ENCODE measurements at places on chromosomes 5 and 9. TPM values are rescaled to one million over a fixed set of nuclear protein-coding genes. Genes with fewer than 3 reads are reported as not detected.
A peak's percentile ranks its signal among the peaks of the same experiment; 100 is the strongest.

SV2C gene
- total RNA-seq = not detected

ASPN gene
- total RNA-seq = 1.2 TPM

SMC2 gene
- 9.1 TPM for total RNA-seq

DNA sequence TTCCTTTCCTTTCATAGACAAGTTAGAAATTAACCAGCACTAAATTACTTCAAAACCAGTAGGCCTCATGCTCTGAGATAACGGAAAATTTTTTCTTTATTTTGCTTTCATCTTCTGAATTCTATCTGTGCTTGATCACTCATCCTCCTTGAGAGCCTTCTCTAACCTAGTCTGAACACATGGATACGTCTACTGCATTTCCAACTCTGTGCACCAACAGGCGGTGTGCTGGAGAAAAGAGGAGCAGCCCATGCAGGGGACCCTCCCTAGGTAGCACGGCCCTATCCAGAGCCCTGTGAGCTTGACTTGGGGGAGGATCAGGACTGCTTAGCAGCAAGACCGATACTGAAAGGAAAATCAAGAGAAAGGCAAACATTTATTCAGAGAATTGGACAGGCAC lies 149.8 kb downstream of the AUH start:
- no peaks in the 10 kb centered on the region for H3K27me3 ChIP-seq
- H3K36me3 ChIP-seq = no peaks in the 10 kb centered on the region
- H3K4me3 ChIP-seq = peak overlapping the region; percentile 47
- DNase-seq = no peak

PCDHGA1 gene
- 1.1 TPM for total RNA-seq
